ENCODE measurements at places on chromosomes 12 and 14.

DNA sequence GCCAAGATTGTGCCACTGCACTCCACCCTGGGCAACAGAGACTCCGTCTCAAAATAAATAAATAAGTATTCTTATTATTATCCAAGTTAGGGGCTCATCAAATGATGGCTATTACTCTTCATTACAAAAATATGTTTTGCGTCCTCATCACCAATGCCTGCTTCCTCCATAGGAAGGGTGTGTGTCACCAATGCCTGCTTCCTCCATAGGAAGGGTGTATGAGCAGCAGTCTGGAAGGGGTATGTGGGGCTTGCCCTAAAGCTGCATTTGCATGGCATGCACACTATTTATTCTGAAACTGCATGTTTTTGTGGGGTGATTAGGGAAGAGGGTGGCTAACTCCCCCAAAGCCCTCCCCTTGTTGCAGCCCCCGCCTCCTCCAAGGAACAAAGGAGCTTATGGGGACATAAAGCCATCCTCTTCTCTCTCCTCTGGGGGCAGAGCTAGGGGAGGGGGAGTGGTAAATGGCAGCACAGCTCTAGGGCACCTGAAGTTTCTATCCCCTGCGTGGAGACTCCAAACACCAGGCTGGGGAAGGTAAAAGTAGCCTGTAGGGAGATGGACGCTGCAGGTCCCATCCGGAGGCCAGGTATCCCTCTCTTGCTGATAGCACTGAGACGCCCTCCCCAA is 1.3 kb downstream of the CAMKK2 start:
- DNase-seq: no peak

DNA sequence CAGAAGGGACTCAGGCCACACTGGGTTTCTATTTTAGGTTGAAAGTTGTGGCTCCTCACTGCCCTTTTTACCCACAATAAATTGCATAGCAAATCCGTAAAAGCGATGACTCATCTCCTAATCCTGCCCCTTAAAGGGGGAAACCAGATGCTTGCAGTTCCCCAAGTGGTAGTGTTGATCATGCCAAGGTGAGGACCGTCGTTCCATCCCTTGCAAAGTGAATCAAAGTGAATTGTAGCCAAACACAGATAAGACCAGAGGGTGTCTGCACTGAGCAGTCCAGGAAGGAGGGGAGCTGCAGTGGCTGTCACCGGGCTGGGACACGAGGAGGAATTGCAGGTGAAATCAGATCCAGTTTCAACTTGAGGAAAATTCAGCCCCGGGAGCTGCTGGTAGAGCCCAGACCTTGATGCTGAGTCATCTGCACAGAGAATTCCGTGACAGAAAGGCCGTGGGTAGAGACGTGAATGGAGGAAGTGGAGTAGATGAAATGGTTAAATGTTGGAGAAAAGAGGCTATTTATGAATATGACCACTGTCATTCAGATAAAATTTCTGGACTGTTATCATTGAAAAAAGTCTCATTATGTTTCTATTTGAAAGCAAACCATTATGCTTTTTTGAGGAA is 44.2 kb upstream of the MMP17 start:
- peak; percentile 89 for DNase-seq

- DNase-seq: no peak
Measured at GRCh38 chr12:119225454-119225853, 46.7 kb downstream of the HSPB8 start.

GRCh38 chr14:93752980-93753561 is 35.2 kb downstream of the PRIMA1 start:
- no peak for DNase-seq

GRCh38 chr12:5166976-5167375 is 123.3 kb downstream of the KCNA5 start:
- peak; percentile 90 for DNase-seq

GRCh38 chr14:104708606-104709268 is 15.3 kb upstream of the ADSS1 start:
- peak; percentile 86 for DNase-seq

- DNase-seq: no peak
Measured at GRCh38 chr14:89445273-89445973, 28.4 kb upstream of the FOXN3 start.

GRCh38 chr14:89221109-89221810 is 195.8 kb downstream of the FOXN3 start:
- DNase-seq: peak; percentile 66

GRCh38 chr14:104865081-104865630 is at the start of gene CEP170B:
Gene CEP170B (plus strand): TSS chr14:104865268. CDS start chr14:104868451, 3,183 bp downstream.
- DNase-seq: peak; percentile 71

- no peak for DNase-seq
Measured at GRCh38 chr12:121490401-121491281, 90.2 kb downstream of the KDM2B start.

- DNase-seq: no peak
Measured at GRCh38 chr12:123996581-123996980, 23.6 kb downstream of the ZNF664 start.

GRCh38 chr12:51683763-51684357 is 92.8 kb downstream of the SCN8A start:
- DNase-seq: peak; percentile 65

DNA sequence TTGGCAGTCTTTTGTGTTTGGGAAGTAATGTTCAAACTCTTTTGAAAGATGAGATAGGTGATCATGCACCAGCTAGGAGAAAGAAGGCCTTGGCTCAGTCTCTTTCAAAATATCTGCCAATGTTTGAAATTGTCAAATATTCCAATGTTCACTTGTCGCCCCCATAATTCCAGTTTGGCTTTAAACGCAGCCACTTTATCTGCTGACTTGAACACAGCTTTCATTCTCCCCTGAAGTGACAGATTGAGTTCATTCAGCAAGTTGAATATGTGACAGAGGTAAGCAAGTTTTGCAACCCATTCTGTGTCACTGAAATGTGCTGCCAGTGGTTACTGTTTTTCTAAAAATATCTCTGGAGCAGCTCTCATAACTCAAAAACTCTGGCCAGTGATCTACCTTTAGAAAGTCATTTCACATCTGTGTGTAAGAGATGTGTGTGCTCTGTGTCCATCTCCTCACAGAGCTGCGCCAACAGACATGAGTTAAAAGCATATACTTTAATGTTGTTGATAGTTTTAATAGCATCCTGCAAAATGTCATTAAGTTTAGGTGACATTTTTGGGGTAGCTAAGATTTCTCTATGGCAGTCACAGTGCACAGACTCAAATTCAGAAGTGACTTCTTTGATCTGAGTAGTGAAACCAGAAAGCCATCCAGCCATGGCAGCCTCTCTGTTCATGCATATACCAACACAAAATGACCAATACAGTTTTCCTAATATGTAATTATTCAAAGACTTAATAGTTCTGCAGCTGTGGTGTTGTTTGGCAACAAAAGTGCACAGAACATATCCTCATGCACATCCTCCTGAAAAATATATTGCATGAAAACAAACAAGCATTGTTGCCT is 614.3 kb upstream of the MIS18BP1 start:
- no peak for DNase-seq

GRCh38 chr12:76449993-76450392 is 101.8 kb upstream of the BBS10 start:
- DNase-seq: no peak

DNA sequence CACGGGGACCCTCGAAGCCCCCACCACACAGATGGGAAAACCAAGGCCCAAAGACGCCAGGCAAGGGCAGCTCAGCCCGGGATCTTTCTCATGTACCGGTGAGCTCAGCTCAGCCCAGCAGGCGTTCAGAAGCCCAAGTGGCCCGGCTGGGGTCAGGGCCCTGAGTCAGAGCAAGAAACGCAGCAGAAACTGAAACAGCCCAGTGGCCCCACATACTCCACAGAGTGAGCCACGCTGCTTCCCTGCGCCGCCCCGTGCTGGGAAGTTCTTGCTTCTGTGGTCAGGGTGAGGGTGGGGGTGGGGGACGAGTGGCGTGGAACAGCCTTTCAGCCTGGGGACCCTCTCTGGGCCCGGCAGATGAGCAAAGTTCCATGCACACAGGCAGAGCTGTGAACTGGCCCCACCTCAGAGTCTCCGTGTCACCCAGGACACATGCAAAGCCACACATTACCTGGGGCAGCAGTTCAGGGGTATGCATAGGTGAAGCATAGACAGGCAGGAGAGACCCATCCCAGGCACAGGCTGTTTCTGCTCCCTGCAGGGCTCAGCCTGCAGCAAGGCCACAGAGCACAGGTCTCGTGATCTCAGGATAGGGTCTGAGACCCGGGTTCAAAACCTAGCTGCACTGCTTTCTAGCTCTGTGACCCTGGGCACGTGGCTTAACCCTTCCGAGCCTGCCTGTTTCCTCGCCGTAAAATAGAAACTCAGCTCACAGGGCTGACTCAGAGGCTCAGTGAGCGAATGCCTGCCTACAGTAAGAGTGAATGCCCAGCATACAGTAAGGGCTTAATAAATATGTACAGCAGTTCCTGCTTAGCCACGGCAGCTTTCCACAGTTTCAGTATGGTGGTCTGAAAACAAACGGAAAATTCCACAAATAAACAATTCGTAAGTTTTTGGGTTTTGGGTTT is 21.6 kb downstream of the NCOR2 start:
- DNase-seq: peak; percentile 70

- no peak for DNase-seq
Measured at GRCh38 chr12:53950437-53950773, 4.3 kb upstream of the HOXC12 start.

DNA sequence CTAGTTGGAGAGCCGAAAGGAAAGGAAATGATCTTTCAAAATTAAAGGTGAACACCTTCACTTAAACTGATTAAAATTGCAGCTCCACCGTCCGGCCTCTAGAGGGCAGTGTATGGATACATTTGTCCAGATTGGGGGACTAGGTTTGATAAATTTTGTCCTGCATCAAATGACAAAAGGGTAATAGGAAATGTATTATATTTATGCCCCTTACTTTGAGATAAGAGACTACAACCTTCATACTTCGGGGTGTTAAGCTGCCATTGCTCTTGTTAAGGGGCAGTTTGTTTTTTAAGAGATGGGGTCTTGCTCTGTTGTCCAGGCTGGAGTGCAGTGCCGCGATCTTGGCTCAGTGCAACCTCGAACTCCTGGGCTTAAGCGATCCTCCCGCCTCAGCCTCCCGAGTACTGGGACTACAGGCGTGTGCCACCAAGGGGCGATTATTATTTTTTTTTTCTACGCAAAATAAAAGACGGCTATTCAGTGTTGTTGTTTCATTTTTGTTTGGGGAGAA is 818 bp upstream of the SUOX start:
- DNase-seq: peak; percentile 81

DNA sequence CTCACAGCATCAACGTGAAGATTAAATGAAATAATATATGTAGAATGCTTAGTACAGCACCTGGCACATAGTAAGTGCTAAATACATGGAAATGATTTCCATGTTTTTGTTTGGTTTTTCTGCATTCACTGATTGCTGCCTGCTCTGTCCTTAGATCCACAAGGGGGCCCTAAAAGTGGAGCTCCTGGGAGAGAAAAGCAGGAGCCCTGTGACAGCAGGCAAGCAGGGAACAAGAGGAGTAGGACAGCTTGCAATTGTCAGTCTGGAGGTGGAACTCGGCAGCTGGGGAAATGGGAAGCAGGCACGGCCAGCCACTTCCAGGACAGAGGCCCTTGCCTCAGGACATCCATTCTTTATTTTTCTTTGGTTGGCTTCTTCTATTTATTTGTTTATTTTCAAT is 292.9 kb downstream of the BMP4 start:
- peak; percentile 45 for DNase-seq

- no peak for DNase-seq
Measured at GRCh38 chr12:64237382-64237781, 15.3 kb upstream of the KICS2 start.

DNA sequence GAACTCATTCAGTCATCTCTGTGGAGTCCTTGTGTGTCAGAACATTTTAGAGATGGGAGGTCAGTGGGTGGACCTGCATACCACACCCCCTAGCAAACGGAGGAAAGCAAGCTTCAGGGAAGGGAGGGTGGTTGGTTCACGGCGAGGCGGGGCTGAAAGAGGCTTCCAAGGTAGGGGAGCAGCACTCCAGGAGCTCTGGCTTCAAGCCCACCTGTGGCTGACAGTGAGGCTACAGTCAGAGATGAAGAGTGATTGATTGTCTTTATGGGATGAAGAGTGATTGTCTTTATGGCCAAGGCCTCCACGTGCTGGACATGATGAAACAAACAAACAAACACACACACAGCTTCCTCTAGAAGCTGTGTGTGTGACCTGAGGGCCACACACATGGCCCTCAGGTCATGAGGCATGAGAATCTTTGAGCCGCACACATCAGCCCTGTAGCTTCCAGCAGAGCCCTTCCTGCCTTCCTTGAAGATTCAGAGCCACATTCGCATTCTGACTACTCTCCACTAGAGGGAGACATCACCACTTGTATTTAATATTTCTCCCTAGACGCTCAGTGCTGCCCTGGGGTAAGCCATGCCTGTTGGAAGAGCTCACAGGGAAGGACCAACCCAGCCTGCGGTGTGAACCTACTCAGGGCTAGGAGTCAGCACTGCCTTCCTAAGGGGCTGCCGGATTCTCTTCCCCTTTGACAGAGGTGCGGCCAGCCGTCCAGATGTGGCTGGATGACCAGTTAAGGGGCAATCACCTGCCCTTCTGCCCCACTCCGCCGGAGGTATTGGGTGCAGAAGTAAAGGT is 54.4 kb upstream of the KCNA1 start:
- DNase-seq: peak; percentile 90

- DNase-seq: peak; percentile 47
Measured at GRCh38 chr12:115752156-115752555, 525.3 kb downstream of the MED13L start.

- DNase-seq: no peak
Measured at GRCh38 chr12:4681732-4682131, 32.8 kb downstream of the NDUFA9 start.

DNA sequence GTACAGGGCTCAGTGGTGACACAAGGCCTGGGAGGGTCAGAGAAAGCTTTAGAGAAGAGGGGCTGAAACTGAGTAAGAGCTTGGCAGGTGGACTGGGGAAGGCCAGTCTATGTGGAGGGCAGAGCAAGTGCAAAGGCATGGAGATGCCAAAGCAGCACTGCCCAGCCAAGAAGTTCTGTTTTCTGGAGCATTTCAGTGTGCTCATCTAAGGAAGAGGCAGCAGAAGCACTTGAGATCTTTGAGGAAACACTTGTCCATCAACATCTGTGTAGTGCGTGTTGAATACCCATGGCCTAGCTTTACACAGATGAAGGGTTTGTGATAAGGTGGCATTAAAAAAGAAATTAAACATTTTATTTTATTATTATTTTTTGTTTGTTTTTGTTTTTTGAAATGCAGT is 52.8 kb downstream of the FOS start:
- DNase-seq: no peak

DNA sequence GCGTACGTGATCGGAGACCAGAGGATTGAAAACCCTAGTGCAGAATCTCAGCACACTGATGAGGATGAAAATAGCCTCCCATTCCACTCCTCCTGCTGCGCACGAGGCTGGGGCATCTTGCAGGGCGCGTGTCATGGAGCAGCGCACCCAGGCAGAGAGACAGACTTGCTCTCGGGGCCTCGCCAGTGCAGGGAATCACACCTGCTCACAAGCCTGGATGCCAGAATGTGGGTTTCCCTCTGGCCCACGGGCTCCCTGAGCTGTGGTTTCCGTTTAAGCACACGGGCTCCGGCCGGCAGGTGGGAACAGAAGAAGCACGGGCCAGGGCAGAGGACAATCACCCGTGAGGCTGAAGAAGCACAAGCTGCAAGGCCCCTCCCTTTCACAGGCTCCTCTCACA is 2.0 kb downstream of the FGF6 start:
- no peak for DNase-seq

Data from astrocyte of the hippocampus (primary cell).